Melanocyte of skin (primary cell): ENCODE measurements at places on chromosomes 16 and 17. TPM values are rescaled to one million over a fixed set of nuclear protein-coding genes. Genes with fewer than 3 reads are reported as not detected.

The GCGR gene
- total RNA-seq, result not detected in 2 replicates

The KCNG4 gene
- total RNA-seq, result 0.15 TPM in 1 of 2 replicates, not detected in the other

The DOC2B gene
- not detected in 2 replicates for total RNA-seq

The STH gene
- total RNA-seq, result 0.69 TPM in 1 of 2 replicates, not detected in the other

The DPEP3 gene
- total RNA-seq, result not detected in 2 replicates

The TAT gene
- total RNA-seq, result not detected in 2 replicates

The KRTAP2-2 gene
- total RNA-seq, result not detected in 2 replicates

The IRX3 gene
- 13.0 and 15.6 TPM in 2 replicates for total RNA-seq
